Activated naive CD8-positive, alpha-beta T cell treated with anti-CD3 and anti-CD28 coated beads, Interleukin-2, amount 10 ng/mL, durations not matched to agents 7 days and 5 days (primary cell): ENCODE measurements at places on chromosomes 6 and 20. TPM values are rescaled to one million over a fixed set of nuclear protein-coding genes. Genes with fewer than 3 reads are reported as not detected.

- no peak for DNase-seq
- no peaks in the 10 kb centered on the region for H3K27me3 ChIP-seq
- H3K4me3 ChIP-seq = no peak overlapping the region
- no peak overlapping the region for H3K27ac ChIP-seq
- no peaks in the 10 kb centered on the region for H3K4me1 ChIP-seq
Measured at GRCh38 chr6:85360794-85361642, 88.9 kb upstream of the NT5E start.

DNA sequence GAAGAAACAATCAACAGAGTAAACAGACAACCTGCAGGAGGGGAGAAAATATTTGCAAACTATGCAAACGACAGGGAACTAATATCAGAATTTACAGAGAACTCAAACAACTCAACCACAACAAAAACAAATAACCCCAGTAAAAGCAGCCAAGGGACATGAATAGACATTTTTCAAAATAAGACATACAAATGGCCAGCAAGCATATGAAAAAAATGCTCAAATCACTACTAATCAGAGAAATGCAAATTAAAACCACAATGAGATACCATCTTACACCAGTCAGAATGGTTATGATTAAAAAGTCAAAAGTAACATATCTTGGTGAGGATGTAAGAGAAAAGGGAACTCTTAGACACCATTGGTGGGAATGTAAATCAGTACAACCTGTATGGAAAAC lies 215.0 kb downstream of the THBS2 start:
- H3K27me3 ChIP-seq = no peaks in the 10 kb centered on the region
- no peaks in the 10 kb centered on the region for H3K36me3 ChIP-seq
- H3K4me1 ChIP-seq = no peaks in the 10 kb centered on the region
- no peak overlapping the region for H3K4me3 ChIP-seq
- DNase-seq = no peak

Gene RAET1L
- total RNA-seq = not detected

Gene MMP24
- 0.08 TPM for total RNA-seq

DNA sequence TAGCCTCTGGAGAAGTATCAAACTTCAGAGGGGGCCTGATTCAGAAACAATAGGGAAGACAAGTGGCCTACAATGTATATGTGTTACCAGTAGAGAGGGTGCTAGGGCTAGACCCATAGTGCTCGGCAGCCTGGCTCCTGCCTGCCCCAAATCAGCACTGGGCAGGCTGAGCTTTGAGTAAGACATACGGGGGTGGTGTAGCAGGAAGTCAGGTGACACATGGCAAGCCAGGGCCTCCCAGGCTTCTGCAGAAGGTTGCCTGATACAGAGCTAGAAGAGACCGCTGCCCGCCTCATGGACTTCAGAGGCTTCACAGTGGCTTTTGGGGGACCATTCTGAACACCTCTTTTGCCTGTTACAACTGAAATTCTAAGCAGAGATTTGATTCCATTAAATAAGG lies 43.4 kb downstream of the RALY start:
- peaks cover 13% of the 10 kb centered on the region for H3K36me3 ChIP-seq
- no peaks in the 10 kb centered on the region for H3K27me3 ChIP-seq
- H3K27ac ChIP-seq = peak overlapping the region; percentile 68
- H3K4me1 ChIP-seq = peaks cover 37% of the 10 kb centered on the region
- peak; percentile 48 for DNase-seq
- H3K4me3 ChIP-seq = peak overlapping the region; percentile 51

DNA sequence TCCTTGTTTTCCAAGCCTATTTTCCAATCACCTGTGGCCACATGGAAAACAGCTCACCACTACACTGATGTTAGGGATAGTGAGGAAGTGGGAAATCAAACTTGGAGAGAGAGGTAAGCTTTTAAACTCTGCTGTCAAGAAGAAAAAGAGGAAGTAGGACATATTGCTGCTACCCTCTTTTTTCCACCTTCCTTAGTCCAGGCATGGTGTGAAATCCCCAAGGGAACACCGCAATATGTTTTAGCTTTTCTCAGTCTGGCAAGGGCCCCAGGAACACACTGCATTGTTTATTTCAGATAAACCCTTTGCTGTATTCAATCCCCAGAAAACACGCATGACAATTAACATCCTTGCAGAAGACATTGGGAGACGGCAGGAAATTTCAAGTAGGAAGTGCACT lies 61.3 kb downstream of the HS3ST5 start:
- H3K36me3 ChIP-seq = no peaks in the 10 kb centered on the region
- no peaks in the 10 kb centered on the region for H3K4me1 ChIP-seq
- no peak for DNase-seq
- H3K27ac ChIP-seq = no peak overlapping the region
- no peak overlapping the region for H3K4me3 ChIP-seq
